ENCODE measurements at places on chromosomes 7 and 10.

- H3K4me1 ChIP-seq = no peaks in the 10 kb centered on the region
- H3K27me3 ChIP-seq = no peaks in the 10 kb centered on the region
- no peak overlapping the region for H3K4me3 ChIP-seq
- no peak overlapping the region for H3K27ac ChIP-seq
- no peak for DNase-seq
- no peaks in the 10 kb centered on the region for H3K36me3 ChIP-seq
Measured at GRCh38 chr10:107417446-107417845, 252.9 kb upstream of the SORCS1 start.

DNA sequence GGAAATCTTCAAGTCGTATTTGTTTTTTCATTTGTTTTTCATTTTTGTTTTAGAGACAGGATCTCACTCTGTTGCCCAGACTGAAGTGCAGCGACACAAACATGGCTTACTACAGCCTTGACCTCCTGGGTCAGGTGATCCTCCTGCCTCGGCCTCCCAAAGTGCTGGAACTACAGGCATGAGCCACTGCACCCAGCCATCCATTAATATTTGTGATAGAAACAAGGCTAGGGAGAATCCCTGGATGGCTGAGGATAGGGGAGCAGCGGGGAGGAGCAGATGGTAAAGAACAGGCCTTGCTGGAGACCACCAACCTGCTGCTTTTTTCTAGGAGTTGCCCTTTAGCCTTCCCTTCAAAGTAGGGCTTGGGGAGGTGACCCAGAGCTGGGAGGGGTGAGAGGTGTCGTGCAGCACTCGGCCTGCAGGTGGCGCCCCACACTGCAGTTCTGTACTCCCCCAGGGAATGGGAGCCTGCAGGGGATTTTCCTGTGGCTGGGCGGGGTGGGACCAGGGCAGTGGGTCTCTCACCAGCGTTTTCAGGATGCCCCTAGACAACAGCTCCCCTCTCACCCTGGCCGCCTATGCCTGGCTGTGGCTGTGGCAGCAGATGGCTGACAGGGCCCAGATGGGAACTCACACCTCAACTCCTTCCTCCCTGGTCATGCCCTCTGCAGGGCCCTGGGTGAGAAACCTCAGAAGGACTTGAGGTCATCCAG is 12.6 kb upstream of the CDH23 start:
- DNase-seq = peak; percentile 84
- no peaks in the 10 kb centered on the region for H3K36me3 ChIP-seq
- no peaks in the 10 kb centered on the region for H3K27me3 ChIP-seq
- no peak overlapping the region for H3K27ac ChIP-seq

DNA sequence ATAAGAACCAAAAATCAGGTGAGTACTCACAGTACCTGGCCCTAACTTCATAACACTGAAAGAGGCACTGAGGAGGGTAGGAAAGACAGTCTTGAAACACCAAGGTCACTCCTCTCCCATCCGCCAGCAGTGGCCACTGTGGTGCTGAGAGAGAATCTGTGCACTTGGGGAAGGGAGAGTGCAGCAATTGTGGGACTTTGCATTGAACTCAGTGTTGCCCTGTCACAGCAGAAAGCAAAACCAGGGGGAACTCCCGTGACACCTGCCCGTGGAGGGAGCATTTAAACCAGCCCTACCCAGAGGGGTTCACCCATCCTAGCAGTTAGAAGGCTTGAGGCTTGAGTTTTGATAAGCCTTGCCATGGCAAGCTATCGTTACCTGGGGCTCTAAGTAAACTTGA is 35.2 kb upstream of the MAP3K8 start:
- H3K4me3 ChIP-seq = no peak overlapping the region
- H3K36me3 ChIP-seq = no peaks in the 10 kb centered on the region
- DNase-seq = no peak
- no peaks in the 10 kb centered on the region for H3K27me3 ChIP-seq
- no peaks in the 10 kb centered on the region for H3K4me1 ChIP-seq
- no peak overlapping the region for H3K27ac ChIP-seq

DNA sequence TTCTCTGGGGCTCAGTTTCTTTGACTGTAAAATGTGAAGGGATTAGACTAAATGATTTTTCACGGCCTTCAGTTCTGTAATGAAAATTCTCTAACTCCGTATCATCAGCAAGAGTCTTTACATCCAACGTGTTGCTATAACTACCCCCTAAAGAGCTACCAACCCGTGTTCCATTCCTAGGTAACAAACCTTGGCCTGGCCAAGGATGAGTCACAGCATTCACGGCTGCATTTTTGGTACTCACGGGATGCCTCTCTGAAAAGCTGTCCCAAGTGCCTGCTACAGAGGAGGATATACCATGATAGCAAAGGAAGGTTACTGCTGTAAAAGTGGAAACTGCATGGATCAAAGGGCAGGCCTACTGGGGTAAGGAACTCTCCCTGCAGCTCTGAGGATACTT is 5.9 kb downstream of the LRRC4 start:
- no peak overlapping the region for H3K4me3 ChIP-seq
- H3K36me3 ChIP-seq = peaks cover 4% of the 10 kb centered on the region
- H3K27me3 ChIP-seq = no peaks in the 10 kb centered on the region
- peaks cover 41% of the 10 kb centered on the region for H3K4me1 ChIP-seq
- H3K27ac ChIP-seq = no peak overlapping the region

DNA sequence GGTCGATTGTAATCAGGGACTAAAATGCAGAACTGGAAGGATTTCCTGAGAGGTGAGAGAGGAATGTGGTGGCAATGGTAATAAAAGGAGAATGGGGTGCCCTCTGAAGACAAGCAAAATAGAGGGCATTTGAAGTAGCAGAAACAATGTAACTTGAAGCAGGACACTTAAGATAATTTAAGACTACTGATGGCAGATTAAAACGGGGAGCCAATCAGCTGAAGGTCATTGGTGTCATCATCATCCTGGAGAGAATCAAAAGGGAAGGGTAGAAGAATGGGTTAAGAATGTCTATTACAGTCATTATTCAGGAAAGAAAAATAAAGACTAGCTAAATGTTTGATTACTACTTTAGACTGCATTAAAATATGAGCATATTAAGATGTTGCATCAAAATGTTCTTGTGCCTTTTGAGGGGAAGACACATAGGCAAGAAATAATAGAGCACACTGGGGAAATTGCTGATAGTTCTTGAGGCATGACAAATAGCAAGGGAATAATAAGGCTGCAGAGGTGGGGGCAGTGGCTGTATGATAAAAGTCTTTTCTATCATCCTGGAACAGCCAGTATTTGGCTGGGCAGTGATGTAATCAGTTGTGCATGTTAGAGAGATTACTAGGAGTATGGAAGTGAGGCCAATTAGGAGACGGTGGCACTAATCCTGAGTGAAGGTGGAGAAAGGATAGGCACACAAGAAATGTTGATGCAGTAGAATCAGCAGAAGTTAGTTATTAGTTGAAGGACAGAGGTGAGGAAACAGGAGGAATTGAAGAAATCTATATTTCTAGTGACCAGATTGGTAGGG is 60.2 kb downstream of the CCDC71L start:
- no peak for DNase-seq
- H3K4me3 ChIP-seq = no peak overlapping the region
- H3K4me1 ChIP-seq = no peaks in the 10 kb centered on the region

DNA sequence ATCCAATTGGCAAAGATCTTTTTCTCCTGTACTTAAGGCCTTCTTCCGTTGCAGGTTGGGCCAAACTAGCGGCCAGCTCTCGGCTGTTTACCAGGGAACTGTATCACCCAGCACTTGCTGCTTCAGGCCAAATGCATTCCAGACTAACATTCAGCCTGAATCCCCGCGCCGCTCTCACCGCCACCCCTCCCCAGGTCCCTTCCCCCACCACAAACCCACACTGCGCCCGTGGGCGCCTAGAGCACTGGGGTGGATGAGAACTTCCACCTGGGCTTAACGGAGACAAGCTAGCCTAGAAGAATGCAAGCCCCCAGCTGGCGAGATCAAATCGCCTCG is 676 bp downstream of the TCAF1 start:
- peak; percentile 45 for DNase-seq
- H3K4me3 ChIP-seq = peak overlapping the region; percentile 71
- H3K4me1 ChIP-seq = peaks cover 16% of the 10 kb centered on the region
- H3K36me3 ChIP-seq = no peaks in the 10 kb centered on the region
- H3K27ac ChIP-seq = peak overlapping the region; percentile 91

GRCh38 chr10:3747248-3747960 is 37.6 kb downstream of the KLF6 start:
- no peak overlapping the region for H3K4me3 ChIP-seq
- peak overlapping the region; percentile 68 for H3K27ac ChIP-seq
- H3K4me1 ChIP-seq = peaks cover 5% of the 10 kb centered on the region
- H3K36me3 ChIP-seq = no peaks in the 10 kb centered on the region

DNA sequence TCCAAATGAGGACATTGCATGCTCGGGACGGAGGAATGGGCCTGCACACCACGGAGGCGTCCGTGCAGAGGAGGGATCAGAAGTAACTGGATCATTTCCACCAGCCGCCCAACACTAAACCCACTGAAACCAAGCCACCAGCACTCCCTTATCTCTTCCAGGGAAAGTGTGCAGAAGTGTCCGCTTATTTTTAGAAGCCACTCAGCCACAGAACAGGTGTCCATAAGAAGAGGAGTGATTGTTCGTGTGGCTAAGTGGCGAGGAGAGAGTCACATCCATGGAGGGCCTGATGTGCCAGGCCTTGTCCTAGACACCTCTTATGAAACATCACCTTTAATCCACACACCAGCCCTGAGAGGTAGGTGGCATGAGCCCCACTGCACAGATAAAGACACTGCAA is 407.9 kb upstream of the NPVF start:
- H3K27ac ChIP-seq = no peak overlapping the region
- H3K4me3 ChIP-seq = no peak overlapping the region
- no peak for DNase-seq
- no peaks in the 10 kb centered on the region for H3K27me3 ChIP-seq
- H3K36me3 ChIP-seq = no peaks in the 10 kb centered on the region
- H3K4me1 ChIP-seq = no peaks in the 10 kb centered on the region

GRCh38 chr10:51002469-51002868 is 71.8 kb upstream of the PRKG1 start:
- H3K4me3 ChIP-seq = no peak overlapping the region
- H3K36me3 ChIP-seq = no peaks in the 10 kb centered on the region
- H3K4me1 ChIP-seq = no peaks in the 10 kb centered on the region
- no peak for DNase-seq
- no peaks in the 10 kb centered on the region for H3K27me3 ChIP-seq

Measured in liver (tissue), 10 donors.